Activated naive CD4-positive, alpha-beta T cell treated with Interleukin-2 at 50 U/mL for 16 hours (primary cell): ENCODE measurements at places on chromosomes 4 and X.

DNA sequence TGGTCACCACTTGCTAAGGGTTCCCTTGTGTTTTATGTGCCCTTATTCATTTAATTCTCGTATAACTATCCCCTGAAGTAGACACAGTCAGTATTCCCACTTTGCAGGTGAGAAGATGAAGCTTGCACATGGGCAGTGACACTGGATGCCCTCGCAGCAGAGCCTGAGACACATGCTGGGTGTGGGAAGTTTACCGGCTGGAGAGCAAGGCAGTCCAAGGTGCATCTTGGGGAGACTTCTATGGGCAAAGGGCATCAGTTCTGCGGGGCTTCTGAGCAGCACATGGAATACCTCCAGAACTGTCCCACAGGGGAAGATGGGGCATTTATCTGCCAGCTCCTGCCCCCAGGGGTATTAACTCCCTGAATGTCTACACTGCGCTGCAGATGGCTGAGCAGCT, 92.2 kb downstream of the SLC2A9 start:
- no peak for DNase-seq

DNA sequence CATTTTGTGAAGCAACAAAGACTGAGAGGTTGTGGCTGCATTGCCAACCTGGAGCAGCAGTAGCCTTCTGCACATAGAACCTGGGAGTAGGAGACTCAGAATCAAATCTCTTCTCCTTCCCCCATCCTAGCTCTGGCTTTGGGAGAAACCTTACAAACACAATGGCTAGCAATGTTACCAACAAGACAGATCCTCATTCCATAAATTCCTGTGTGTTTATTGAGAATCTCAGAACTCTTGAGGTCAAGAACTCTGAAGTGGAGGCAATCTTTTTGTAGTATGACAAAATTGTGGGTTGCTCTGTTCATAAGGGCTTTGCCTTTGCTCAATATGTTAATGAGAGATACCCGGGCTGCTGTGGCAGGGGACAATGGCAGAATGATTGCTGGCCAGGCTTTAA, 406.7 kb upstream of the SPANXN1 start:
- DNase-seq: no peak

DNA sequence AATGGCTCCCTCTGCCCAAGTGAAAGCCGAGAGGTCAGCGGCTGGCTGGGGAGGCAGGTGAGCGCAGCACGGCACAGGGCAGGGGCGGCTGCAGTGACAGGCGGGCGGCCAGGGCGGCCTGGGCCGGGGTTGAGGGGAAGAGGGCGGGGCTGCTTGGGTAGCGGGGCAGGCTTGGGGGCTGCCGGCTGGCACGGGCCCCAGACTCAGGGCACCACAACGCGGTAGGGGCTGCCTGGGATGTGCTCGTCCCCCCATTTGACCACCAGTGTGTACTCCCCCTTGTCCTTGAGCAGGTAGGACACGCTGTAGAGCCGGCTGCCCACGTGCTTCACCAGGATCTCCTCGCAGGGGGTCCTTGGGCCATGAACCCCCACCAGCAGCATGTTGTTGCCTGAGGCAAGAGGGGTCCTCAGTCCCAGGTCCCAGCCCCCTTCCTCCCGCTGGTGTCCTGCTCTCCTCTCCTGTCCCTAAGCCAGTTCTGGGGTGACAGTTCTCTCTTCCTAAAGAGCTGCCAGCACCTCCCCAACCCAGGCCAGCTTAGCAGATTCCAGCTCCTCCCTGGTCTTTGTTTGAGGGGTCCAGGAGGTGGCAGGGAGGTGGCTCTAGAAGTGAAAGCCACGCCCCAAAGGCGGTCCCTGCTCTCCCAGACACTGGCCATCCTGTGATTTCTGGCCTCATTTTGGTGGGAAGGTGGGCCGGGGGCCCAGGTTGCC, 25.6 kb downstream of the FLNA start:
- no peak for DNase-seq

GRCh38 chr4:3811621-3812020, 45.4 kb downstream of the ADRA2C start:
- no peak for DNase-seq

GRCh38 chr4:143626134-143626911, 74.2 kb downstream of the FREM3 start:
- DNase-seq: no peak

GRCh38 chr4:153153339-153153871, 50.8 kb upstream of the TRIM2 start:
- peak; percentile 76 for DNase-seq

DNA sequence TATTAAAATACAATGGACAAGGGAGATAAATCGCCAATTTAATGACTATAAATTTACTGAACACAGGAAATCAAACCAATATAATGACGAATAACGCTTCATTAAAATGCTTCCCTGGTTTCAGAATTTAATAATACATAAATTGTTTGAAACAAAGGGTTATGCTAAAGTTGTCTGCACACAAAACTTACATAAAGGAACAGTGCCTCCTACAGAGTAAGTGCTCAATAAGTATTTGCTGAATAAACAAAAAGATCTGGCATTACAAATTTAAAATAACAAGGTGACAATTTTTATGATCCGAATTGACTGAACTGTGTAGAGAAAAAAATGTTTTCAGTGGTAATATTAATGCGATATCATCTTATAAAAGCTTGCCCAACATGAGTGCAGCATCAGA, 69.6 kb downstream of the NOCT start:
- no peak for DNase-seq

GRCh38 chr4:154626793-154627484, 14.5 kb upstream of the FGG start:
- peak; percentile 35 for DNase-seq

GRCh38 chrX:155744534-155744933, 131.8 kb upstream of the TMLHE start:
- no peak for DNase-seq

- no peak for DNase-seq
Observed at GRCh38 chrX:11944501-11944900, 186.5 kb downstream of the MSL3 start.

DNA sequence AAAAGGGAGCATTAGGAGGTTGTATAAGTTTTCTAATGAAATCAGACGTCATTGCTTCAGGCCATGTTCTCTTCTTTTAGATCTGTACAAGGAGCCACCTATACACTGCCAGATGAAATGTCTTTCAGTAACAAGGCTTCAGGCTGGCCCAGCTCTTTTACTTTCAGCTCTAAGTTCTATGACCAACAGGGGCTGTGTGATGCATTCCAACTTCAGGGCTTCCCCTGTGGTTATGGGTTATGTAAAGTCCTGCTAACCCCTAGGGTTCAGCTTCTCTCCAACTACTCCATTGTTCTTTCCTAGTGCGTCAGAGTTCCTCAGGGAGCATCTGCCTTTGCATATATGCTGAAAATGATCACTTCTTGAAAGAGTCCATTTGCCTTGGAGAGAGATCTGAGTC, 79.4 kb upstream of the TTC29 start:
- DNase-seq: no peak

GRCh38 chr4:24453951-24454350, 130.4 kb downstream of the DHX15 start:
- DNase-seq: no peak

DNA sequence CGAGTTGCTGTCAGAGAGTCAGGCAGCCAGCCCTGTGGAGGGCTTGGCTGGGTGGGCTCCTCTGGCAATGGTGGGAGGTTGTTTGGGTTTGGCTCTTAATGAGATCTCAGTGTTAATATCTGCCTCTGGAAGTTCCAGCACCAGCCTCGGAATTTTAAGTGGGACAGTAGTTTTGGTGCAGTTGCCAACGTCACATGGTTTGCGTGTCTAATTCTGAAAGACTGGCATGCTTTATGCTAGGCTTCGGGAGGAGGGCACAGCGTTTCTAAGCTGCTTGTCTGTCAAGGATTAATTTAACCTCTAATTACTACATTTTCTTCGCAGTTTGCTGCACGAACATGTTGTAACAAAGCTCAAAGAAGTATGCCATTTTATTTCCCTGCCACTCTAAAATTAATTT, 9.2 kb downstream of the MAMLD1 start:
- DNase-seq: no peak

- DNase-seq: no peak
Observed at GRCh38 chrX:112056886-112057285, 25.7 kb downstream of the TRPC5 start.
